ENCODE measurements at places on chromosomes 1 and 21.

DNA sequence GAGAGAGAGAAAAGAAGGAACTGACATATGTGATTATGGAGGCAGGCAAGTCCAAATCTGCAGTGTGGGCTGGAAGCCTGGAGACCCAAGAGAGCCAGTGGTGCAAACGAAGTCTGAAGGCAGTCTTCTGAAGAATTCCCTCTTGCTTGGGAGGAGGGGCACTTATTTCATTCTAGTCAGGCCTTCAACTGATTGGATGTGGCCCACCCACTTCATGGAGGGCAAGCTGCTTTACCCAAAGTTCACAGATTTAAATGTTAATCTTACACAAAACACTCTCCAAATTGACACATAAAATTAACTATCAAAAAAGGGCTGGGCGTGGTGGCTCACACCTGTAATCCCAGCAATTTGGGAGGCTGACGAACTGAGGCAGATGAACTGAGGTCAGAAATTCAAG, 103.5 kb upstream of the RAB3GAP2 start:
- DNase-seq: no peak

GRCh38 chr1:67766141-67766978, 66.9 kb downstream of the GNG12 start:
- DNase-seq: no peak

GRCh38 chr1:168365719-168366479, 85.2 kb downstream of the TBX19 start:
- DNase-seq: no peak

DNA sequence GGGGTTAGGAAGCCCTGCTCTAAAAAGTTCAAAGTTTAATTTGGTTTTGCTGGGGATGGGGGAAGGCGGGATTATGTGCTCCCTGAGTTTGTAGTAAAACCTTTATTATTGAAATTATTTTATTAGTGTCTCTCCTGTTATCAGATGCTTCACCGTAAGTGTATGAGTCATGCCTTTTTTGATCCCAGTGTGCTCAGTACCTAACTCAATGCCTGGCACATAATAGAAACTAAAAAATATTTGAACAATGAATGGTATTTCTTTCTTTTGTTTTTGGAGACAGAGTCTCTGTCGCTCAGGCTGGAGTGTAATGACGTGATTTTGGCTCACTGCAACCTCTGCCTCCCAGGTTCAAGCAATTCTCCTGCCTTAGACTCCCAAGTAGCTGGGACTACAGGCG, 6.4 kb downstream of the SNRPE start:
- DNase-seq: no peak

DNA sequence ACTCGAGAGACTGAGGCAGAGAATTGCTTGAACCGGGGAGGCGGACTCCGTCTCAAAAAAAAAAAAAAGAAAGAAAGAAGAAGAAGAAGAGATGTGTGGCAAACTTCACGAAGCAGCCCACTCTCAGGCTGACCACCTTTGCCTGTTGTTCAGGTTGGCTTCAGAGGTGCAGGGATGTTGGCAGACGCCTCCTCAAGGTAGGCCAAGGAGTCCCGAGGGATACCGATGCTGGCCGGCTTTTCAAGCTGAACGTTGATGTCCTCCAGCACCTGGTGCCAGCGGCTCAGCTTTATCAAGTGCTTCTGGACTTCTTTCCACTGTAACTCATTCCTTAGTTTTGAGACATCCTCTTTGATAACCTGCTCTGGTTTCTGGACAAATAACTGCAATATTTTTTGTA, 243.8 kb upstream of the ADGRL2 start:
- no peak for DNase-seq

Measured in HuH-7.5 (cell line).